ENCODE measurements at places on chromosomes 16 and 17.

DNA sequence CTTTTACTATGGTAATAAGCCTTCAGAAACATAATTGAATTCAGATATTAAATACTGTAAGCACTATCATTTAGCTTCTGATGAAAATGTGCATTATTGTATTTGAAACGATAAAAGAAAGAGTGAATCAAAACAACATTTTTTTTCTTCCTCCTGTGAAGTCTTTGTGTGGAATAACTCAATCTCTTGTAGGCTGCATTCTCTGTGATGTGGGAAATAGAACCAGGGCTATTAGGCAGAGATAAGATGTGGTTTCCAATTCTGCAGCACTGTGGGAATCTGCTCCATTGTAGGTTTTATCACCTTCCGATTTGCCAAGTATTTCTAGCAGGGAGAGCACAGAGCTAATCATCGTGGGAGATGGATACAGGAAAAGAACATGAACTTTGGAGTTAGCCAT is 624.5 kb downstream of the RBFOX1 start:
- no peak for DNase-seq

DNA sequence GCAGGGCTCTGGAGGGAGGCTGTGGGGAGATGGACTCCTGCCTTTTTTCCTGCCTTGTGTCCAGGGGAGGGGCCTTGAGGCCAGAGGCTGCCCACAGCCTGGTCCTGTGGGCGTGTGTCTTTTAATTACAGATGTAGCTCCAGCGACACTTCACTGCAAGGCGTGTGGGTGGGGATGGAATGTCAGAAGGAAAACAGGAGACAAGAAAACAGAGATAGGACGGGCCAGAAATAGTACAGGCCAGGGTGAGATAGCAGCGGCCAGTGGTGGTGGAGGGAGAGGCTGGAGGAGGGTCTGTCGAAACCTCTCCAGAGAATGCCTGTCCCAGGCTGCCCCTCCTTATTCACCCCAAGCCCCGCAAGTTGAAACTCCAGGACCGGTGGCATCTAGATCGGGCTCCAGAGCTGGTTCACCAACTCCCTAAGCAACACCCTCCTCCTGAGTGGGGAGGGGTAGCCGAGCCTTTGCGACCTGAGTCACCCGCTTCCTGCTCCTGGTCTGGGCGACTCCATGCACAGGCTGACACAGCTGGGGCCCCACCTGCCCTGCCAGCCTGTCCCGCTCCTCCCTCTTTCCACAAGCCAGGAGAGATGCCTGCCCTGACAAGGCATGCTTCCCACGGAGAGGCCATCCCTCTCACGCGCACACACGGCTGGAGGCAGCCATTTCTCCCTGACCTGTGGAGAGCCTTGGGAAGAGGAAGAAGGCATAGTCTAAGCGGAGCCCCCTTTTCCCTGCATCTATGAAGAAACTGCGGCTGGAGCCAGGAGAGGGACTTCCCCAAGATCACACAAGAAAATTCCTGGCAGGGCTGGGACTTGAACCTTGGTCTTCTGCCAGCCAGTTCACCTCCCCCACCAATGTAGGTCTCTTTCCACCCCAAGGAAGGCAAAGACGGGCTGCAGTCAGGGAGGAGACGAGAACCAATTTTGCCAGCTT is 6.6 kb upstream of the JUP start:
- no peak for DNase-seq

DNA sequence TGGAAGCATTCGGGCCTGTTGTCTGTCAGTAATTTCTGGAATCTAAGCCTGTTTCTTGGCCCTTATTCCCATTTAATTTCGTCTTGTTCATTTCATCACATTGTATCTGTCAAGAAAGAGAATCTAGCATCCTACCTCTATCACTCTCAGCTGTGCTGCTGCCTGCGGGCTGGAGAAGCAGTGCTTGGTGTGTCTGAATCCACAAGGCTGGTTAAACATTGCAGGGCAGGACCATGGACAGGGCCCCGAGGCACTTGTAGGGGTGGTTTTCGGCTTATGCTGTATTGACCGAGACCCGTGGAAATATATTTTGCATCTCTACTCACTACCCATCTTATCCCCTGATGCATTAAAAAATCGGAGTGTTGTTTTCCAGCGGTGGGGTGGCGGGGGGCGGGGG is 3.1 kb downstream of the RAB11FIP4 start:
- DNase-seq = peak; percentile 72

- peak; percentile 37 for DNase-seq
Observed at GRCh38 chr17:35051183-35051578, 12.3 kb downstream of the RFFL start.
